ENCODE measurements at places on chromosomes 1 and 21. TPM values are rescaled to one million over a fixed set of nuclear protein-coding genes. Genes with fewer than 3 reads are reported as not detected.

ASTN1 gene
- 138 TPM for total RNA-seq

RYR2 gene
- 92.6 TPM for total RNA-seq

TMPRSS3 gene
- 3.5 TPM for total RNA-seq

KRTAP21-2 gene
- not detected for total RNA-seq

Data from dorsolateral prefrontal cortex (tissue), 122 donors.